Mesenteric fat pad (tissue), 1 donor: ENCODE measurements at places on chromosomes 3 and 15. TPM values are rescaled to one million over a fixed set of nuclear protein-coding genes. Genes with fewer than 3 reads are reported as not detected.

The P2RY1 gene
- 4.3 TPM for total RNA-seq

The GREM1 gene
- total RNA-seq = 435 TPM

The CYP1A1 gene
- total RNA-seq = 65.0 TPM

The CELF6 gene
- total RNA-seq = 1.6 TPM

The U2SURP gene
- 68.2 TPM for total RNA-seq

The BNC1 gene
- 0.42 TPM for total RNA-seq

The CHST13 gene
- 2.3 TPM for total RNA-seq

The PRR20G gene
- total RNA-seq = not detected

The CDHR4 gene
- not detected for total RNA-seq

The DLL4 gene
- total RNA-seq = 15.2 TPM

The CACNA1D gene
- 0.45 TPM for total RNA-seq

The GPR156 gene
- total RNA-seq = 0.42 TPM

The TCTA gene
- total RNA-seq = 23.5 TPM

The KLHL40 gene
- total RNA-seq = not detected

The OCA2 gene
- total RNA-seq = not detected

The PLS1 gene
- 1.2 TPM for total RNA-seq

The ANKRD34C gene
- total RNA-seq = not detected

The TRIM71 gene
- total RNA-seq = not detected

The PAK2 gene
- total RNA-seq = 105 TPM

The LYZL4 gene
- total RNA-seq = not detected

The C3orf70 gene
- total RNA-seq = 2.9 TPM
